Stimulated activated CD4-positive, alpha-beta T cell treated with anti-CD3 and anti-CD28 coated beads, TNF-alpha, amount 100 ng/mL, for 1 hour (primary cell): ENCODE measurements at places on chromosomes 1 and 21.

DNA sequence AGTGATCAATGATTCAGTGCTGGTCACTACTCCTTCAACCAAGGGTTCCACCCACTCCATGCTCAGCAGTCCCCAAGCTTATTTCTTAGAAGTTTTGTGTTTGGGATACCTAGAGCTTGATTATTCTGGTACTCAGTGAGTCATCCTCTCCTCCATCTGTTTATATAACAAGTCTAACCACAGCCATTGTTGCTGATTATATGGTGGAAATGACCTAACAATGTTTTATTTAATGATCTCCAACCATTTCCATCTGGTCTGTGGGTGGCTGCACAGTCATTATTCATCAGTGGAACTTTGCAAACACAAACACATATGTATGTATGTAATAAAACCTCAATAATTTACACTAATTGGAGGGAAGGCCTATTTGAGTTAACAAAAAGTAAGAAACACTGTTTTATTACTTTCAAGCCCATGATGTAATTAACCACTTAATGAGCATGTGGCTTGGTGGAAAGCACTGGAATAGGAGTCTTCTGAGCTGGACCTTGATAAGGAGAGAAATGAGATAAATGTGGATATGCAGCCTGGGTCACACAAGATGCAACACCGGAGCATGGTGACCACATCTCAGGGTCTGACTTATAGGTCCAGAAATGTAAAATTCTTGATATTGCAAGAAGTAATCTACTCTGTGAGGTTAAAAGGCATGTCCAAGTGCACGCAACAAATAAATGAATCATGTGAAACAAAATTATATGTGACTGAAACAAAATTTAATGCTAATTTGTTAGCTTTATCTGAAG, 99.0 kb upstream of the WLS start:
- no peak for DNase-seq

- no peak for DNase-seq
These were observed 111.3 kb upstream of the SAMSN1 start for GRCh38 chr21:14657241-14658008.

DNA sequence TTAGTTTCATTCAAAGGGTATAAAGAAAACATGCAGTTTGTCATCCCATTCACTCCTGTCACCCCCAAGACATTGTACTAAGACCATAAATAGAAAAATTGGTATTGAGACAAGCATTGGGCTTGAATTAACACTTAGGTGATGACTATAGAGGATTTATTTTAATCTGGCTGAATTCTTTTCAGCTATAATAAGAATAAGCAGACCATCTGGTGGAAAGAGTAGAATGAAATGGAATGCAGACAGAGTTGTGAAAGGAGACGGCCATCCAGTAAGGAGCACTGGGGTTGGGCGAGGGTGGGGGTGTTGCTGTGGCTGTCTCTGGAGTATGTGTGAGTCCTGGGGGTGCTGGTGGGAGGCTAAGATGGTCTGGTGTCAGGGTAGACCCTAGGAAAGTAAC, 125.0 kb upstream of the IVNS1ABP start:
- DNase-seq: no peak

- DNase-seq: no peak
These were observed 6.8 kb downstream of the GNL2 start for GRCh38 chr1:37588939-37589338.

- no peak for DNase-seq
These were observed 92.0 kb downstream of the CASZ1 start for GRCh38 chr1:10704368-10704882.

- no peak for DNase-seq
These were observed 121.1 kb upstream of the ST6GALNAC5 start for GRCh38 chr1:76746206-76746605.

- no peak for DNase-seq
These were observed 48.0 kb downstream of the FNBP1L start for GRCh38 chr1:93495911-93496310.

GRCh38 chr21:43731891-43732711, 13.2 kb downstream of the PDXK start:
- DNase-seq: no peak

- DNase-seq: no peak
These were observed 240.2 kb downstream of the USH2A start for GRCh38 chr1:216183007-216183406.

DNA sequence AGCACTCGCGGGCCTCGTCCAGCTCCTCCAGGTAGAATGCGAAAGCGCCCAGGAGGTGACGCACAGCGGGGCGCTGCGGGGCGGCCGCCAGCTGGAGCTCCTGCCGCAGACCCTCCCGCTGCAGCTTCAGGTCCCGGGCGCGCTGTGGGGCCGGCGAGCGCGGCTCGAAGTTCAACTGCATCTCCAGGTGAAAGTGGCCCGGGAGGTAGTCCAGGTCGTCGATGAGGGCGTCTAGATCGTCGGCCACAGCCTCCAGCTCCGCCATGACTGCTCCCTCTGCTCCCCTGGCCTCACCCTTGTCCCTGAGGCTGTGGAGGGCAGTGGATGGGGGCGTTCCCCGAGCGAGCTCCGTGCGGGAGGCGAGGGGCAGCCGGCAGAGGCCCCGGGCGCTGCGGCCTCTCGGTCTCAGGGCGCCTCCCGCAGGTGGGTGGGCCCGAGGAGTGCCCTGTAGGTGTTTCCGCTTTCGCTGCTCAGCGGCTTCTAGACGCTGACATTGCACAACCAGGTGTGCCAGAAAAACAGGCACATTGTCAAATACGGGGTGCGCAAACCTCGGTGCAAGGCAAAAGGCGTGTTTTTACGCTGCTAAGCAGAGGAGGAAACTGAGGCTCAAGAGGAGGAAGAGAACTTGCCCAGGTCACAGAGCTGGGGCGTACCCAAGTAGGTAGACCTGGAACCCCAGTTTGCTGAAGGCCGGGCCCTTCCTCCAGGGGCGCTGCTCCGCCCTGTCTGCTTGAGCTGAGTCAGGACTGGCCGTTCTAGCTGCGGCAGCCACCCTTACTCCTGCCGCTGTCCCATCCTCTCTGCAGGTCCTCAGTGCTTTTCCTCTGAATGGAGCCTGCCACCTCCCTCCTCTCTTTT, at the start of gene TTC22:
Gene TTC22 (minus strand): TSS at position 425 of the 861 bp plus-strand sequence. CDS start 160 bp downstream, at position 265.
- DNase-seq: peak; percentile 39

DNA sequence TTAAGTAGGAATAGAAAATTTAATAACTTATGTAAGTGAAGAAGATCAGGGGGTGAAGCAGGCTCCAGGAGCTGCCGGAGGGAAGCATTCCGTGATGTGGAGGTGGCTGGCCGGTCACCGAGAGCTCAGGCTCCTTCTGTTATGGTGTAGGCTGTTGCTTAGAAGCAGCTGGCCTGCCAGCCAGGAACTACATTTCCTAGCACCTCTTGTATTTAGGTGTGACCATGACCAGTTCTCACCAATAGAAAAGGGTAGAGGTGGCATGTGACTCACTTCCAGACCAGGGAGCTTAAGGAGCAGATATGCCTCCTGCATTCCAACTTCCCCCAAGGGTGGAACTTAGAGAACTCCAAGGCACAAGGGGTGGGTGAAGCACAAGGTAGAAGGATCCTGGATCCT, 120.7 kb downstream of the ACTL8 start:
- no peak for DNase-seq

DNA sequence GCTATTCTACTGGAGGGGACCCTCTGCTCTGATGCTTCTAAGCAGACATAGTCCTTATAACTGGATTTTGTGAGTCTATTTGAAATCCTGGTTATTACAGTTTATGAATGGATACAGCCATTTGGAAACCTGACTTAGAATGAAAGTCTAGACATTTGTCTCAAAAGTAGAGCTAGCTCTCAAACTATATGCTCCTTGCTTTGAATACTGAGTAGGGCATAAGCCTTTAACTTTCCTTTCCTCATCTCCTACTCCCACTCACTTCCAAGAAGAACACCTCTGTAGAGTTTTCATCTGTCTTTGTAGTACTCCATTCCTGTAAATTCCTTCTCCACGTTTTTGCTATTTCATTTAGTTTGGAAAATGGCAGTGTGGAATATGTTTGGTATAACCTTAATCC, 9.0 kb upstream of the ARID1A start:
- no peak for DNase-seq

GRCh38 chr1:10495952-10496351, 21.2 kb downstream of the PEX14 start:
- DNase-seq: no peak

DNA sequence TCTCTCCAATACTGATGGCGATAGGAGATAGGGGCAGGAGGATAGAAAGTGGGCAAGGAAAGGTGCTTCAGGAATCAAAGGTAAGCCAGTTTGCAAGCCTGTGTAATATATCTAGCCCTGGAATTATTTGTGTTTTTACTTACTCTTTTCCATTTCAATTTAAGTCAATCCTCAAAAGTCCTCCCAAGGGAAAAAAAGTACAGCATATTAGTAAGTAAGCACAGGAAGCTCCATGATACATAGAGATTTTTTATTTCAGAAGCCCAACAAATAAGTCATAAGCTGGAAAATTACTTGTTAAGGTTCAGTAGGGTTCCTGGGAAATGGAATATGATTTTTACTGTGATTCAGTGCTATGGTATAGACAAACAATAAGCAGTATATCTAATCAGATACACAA, 337.7 kb upstream of the DUSP10 start:
- DNase-seq: no peak

GRCh38 chr1:15573477-15573876, 11.4 kb downstream of the AGMAT start:
- DNase-seq: no peak

GRCh38 chr1:227794817-227795192, 20.7 kb upstream of the PRSS38 start:
- no peak for DNase-seq

DNA sequence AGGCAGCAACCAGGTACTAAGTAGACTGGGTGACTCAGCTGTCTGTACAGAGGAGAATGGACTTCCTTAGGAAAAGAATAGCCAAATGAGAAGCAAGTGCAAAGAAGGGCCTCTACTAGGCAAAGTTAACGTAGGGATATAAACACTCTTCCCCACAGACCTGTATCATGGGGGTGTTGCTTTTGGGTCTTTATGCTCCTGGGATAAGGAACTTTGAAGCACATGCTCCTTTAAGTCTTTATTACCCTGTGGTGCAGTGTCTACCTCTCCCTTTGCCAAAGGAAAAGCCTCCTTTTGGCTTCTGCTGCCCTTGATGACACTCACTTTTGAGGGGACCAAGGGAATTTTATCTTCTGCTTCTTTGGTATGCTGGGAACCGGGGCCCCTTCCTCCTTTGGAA, 5.0 kb downstream of the RFX5 start:
- no peak for DNase-seq

GRCh38 chr1:169514566-169515270, 29.0 kb upstream of the SLC19A2 start:
- DNase-seq: no peak

DNA sequence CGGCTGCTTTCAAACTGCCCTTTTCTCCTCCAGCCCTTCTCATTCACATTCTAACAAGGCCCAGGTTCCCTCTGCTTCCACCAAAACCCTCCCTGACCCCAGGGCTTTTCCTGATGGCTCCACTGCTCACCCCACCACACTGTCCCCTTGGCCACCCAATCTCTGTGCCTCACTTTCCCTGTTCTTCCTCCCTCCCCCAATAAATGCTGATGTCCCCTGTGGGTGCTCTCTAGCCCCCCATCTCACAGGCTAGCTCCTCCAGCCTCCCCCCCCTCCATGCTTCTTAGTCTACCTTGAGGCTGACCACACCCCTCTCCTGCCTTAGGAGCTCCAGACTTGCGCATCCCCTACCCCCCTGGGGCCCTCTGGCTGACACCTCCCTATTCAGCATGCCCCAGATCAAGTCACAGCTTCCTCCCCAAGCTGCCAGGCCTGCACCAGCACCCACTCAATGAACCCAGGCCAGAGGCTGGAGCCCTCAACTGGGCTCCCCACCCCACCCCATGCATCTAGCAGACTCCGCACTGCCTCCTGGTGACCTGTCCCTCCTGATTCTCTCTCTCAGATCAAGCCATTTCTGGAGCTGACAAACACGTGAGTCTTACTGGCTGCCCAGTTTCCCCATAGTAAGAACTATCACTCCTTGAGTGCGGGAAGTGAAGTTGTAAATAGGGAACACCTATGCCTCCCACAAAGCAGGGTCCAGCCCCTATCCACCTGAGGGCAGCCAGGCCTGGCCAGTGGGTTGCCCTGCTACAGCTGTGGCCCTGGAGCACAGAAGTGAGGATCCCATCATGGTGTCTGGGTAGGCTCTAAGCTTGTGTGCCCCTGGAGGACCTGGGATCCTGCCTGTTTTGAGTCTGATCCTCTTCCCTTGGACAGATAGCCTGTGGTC, 117.9 kb downstream of the DMRTB1 start:
- no peak for DNase-seq

DNA sequence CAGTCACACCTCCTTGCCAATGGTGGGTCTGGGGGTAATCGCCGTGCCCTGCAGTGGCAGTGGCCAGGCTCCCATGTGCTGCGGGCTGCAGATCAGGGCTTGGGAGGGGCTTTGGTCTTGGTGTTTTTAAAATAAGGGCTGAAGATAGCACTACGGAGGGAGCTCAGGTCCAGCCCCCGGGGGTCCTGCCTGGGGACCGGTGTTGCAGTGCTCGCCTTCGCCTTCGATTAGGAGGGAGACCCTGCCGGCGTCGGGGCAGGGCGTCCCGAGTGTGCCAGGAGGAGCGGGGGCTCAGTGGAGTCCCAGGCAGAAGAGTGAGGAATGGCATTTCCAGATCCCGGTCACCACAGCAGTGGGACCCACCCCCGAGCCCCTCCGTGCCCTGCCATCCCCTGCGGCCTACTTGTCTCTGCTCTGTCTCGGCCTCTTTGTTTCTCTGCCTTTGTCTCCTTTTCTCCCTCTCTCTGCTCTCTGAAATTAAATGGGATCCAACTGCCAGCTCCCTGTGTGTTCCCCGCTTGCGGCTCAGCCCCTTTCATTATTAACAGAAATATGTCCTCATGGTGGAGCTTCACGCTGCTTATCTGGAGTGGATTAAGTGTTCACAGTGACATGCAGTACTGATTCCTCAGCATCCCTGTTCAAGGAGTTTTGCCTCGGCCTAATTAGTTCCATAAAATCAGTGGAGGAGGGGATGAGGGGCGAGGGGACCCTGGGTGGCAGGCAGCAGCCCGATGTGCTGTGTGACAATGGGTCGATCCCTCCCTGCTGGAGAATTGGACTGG, 44.4 kb downstream of the DMRTB1 start:
- DNase-seq: no peak

GRCh38 chr1:14742181-14742980, 143.9 kb downstream of the KAZN start:
- DNase-seq: no peak

DNA sequence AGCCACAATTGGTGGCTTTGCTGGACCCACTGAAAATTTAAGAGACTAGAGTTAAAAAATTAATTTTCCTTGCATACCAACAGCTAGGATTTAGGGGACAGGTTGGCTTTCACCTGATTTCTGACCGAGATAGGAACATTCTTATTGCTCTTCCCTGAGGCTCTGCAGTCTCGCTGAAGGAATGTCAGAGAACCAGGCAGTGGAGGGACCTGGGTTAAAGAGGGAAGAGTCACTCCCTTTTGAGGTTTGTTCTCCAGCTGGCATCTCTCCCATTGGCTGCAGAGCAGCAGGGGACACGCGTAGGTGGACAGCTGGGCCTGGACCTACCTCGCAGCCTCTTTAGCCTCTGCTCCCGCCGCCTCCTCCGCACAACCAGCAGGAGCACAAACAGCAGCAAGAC, 207.5 kb downstream of the PCP4 start:
- no peak for DNase-seq

DNA sequence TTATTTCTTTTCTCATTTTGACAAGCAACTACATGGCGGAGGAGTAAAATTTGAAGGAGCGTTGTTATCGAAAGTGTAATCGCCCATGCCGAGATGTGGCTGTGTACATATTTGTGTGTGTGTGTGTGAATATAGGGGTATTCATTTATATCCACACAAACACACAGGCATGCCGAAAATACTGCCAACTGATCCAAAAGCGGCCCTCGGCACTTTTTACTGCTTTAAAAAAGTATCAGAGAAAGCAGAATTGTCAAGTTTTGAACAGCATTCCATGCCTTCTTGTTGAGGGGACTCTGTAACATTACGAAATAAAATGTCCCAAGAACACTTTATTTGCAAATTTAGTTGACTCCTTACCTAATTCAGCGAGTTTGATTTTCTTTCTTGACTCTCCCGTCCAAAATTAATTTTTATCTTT, 1.1 kb downstream of the PBX1 start:
- DNase-seq: no peak
